ENCODE measurements at places on chromosomes 5 and 9. TPM values are rescaled to one million over a fixed set of nuclear protein-coding genes. Genes with fewer than 3 reads are reported as not detected.

NIPAL4 gene
- total RNA-seq = 1.4 TPM

LHX3 gene
- total RNA-seq = not detected

RAB3C gene
- total RNA-seq = 1.2 TPM

FOXE1 gene
- not detected for total RNA-seq

S1PR3 gene
- total RNA-seq = 3.2 TPM

CBY3 gene
- not detected for total RNA-seq

EGFLAM gene
- total RNA-seq = 2.0 TPM

DNA sequence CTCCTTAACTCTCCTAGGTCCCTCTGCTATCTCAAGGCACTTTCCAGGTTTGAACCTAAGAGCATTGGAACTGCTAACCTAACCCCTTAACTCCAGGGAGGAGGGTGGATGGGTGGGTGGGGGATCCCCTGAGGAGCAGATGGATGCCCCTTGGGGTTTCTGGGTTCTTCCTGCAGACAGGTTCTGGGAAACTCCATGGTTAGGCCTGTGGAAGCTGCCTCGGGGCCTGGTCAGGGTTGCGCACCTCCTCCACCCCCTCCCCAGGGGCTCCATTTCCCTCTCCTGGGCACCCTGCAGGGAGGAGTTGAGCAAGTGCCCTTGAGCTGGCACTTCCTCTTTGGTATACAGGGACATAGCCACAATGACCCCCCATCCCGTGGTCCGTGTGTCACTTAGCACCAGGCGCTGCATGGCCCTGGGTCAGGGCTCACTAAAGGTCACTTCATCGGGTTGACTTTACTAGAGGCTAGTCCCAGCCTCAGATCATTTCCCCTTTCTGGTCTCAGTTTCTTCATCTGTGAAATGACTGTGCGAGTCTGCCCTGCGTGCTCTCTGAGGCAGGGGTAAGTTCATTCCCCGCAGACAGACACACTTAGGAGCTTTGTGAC, 16.0 kb downstream of the CXXC5 start:
- no peak for DNase-seq

- DNase-seq = no peak
These were observed 71.5 kb downstream of the HSPA4 start for GRCh38 chr5:133123297-133123696.

- DNase-seq = no peak
These were observed 33.3 kb downstream of the RICTOR start for GRCh38 chr5:39040875-39041274.

DNA sequence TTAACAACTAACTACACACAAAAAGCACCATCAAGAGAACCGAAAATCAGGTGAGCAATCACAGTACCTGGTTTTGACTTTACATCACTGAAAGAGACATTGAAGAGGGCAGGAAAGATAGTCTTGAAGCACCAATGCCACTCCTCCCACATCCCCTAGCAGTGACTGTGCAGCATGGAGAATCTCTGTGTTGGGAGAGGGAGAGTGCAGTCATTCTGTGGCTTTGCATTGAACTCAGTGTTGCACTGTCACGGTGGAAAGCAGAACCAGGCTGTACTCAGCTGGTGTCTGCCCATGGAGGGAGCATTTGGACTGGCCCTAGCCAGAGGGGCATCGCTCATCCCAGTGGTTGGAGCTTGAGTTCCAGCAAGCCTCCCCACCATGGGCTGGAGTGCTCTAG, 40.4 kb downstream of the C5 start:
- no peak for DNase-seq

DNA sequence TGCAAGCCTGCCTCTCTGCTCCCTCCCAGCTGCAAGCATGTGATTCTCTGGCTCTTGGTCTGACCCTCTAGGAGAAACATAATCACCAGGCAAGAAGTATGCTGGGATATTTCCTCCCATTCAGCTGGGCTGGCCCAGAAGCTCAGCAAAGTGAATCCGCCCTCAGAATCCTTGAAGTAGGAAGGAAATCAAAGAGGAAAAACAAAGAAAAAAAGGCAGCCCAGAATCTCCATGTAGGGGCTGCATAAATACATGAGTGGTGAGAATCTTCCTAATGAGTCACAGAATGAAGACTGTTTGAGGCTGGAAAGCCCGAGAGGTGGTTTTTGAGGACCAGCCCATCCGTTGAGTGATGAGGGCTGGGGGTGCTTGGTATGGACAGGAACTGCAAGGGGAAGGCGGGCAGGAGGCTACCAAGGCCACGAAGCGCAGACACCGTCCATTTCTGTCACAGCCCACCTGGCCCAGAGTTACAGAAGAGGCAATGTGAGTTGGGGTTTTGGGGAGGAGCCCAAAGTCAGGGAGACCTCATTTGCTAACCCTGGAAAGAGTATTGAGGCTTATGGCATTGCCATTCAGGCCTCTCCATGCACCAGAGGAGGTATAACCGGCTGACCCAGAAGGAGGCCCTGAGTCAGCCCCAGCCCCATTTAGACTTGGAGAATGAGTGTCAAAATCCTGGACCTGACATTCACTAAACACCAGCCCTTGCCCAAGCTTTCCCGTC, 33.4 kb upstream of the TGFBR1 start:
- no peak for DNase-seq

GRCh38 chr5:92147266-92147665, 764.1 kb upstream of the ARRDC3 start:
- DNase-seq = no peak

DNA sequence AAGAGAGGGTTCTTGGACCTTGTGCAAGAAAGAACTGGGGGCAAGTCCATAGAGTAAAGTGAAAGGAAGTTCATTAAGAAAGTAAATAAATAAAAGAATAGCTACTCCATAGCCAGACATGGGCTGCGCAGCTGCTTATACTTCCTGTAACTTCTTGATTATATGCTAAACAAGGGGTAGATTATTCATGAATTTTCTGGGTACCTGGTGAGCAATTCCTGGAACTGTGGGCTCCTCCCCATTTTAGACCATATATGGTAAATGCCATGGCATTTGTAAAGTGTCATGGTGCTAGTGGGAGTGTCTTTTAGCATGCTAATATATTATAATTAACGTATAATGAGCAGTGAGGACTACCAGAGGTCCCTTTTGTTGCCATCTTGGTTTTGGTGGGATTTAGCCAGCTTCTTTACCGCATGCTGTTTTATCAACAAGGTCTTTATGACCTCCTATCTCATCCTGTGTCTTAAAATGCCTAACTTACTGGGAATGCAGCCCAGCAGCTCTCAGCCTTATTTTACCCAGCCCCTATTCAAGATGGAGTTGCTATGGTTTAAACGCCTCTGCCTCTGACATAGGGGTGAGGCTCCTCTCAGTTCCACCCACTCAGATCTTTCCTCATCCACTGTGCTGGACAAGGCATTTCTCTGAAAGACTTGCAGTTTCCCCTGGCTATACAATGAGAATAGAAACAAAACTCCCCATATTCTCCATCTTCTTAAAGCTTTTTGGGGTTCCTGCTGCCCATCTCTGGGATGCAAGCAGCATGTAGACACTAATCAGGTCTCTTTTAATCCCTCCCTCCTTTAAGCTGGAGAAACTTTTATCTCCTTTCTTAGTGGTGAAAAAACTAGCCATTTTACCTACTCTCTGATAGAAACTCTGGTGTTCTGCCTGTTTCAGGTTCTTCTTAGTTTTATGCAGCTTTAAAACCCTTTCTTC, 91.2 kb downstream of the ARRDC3 start:
- no peak for DNase-seq

- DNase-seq = no peak
These were observed 4.8 kb downstream of the SLC23A1 start for GRCh38 chr5:139378101-139378825.

DNA sequence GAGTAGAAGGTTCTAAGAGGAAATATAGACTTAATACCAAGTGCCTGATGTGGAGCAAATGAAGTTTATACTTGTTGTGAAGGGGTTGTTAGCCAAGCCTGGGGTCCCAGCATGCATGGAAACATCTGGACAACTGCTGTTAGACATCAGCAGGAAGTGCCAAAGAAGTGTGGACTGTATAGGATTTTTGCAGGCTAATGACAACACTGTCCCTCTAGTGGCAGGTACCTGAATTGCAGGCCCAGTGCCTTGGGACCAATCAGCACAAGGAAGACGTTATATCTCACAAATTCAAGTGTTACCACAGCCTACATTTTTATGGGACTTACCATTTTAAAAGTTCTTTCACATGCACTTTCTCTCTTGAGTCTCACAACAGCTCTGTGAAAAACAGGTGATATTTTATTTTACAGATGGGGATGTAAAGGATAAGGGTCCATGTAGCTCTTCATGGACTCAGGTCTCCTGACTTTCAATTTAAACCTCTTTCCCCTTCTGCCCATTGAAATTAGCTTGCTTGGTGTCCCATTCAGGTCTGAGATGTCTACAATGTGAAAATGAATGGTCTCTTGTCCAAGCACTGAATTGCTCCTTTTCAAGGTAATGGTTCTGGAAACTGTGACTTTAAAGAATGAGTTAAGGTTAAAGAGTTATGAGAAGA, 89.0 kb upstream of the MAP1B start:
- peak; percentile 73 for DNase-seq

GRCh38 chr9:121972501-121972981, 120.6 kb downstream of the TTLL11 start:
- DNase-seq = peak; percentile 87

GRCh38 chr9:114696814-114697544, 15.0 kb upstream of the TEX48 start:
- DNase-seq = no peak
